ENCODE measurements at places on chromosomes 1 and 21.

- DNase-seq = no peak
Observed at GRCh38 chr1:11714831-11715575, 20.9 kb upstream of the AGTRAP start.

GRCh38 chr1:17119076-17119772 is at the start of gene PADI2:
Gene PADI2, minus strand, starts transcription at chr1:17119451. Its CDS starts 80 bp downstream, at chr1:17119371.
- no peak for DNase-seq

- DNase-seq = no peak
Observed at GRCh38 chr1:44433209-44433608, 28.2 kb downstream of the RNF220 start.

GRCh38 chr1:11731691-11732283 is 4.1 kb upstream of the AGTRAP start:
- DNase-seq = no peak

- DNase-seq = no peak
Observed at GRCh38 chr1:25989440-25990234, 8.2 kb downstream of the PAFAH2 start.

- DNase-seq = no peak
Observed at GRCh38 chr21:43637530-43638158, 21.6 kb downstream of the HSF2BP start.

DNA sequence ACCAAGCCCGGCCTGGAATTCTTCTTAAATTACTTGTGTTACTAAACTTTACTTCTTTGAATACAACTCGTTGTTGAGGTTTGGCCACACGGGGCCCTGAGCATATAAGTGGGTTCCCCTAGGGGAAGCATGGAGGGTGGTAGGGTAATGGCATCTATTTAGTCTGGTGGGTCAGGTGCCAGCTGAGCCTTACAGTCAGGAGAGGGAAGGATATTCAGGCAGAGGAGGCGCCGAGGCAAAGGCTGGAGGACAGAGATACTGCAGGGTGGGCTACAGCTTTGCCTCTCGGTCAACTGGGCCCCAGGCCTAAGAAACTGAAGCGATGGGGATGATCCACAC is 424 bp upstream of the NECAP2 start:
- DNase-seq = no peak

DNA sequence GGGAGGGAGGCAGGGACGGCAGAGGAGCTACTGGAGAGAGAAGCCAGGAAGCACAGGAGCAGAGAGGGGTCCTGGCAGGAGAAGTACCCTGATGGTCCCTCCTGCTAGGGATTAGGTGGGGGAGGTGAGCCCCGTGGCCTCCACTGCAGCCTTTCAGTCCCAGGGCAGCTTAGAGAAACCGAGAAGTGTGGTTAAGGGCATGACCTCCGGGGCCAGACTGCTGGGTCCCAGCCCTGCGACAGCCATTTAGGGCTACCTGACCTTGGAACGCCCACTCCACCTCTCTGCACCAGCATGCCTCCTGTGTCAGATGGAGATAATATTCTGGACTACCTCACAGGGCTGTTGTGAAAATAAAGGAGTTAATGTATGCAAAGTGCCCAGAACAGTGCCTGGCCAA is 47.4 kb downstream of the KCNN3 start:
- DNase-seq = no peak

DNA sequence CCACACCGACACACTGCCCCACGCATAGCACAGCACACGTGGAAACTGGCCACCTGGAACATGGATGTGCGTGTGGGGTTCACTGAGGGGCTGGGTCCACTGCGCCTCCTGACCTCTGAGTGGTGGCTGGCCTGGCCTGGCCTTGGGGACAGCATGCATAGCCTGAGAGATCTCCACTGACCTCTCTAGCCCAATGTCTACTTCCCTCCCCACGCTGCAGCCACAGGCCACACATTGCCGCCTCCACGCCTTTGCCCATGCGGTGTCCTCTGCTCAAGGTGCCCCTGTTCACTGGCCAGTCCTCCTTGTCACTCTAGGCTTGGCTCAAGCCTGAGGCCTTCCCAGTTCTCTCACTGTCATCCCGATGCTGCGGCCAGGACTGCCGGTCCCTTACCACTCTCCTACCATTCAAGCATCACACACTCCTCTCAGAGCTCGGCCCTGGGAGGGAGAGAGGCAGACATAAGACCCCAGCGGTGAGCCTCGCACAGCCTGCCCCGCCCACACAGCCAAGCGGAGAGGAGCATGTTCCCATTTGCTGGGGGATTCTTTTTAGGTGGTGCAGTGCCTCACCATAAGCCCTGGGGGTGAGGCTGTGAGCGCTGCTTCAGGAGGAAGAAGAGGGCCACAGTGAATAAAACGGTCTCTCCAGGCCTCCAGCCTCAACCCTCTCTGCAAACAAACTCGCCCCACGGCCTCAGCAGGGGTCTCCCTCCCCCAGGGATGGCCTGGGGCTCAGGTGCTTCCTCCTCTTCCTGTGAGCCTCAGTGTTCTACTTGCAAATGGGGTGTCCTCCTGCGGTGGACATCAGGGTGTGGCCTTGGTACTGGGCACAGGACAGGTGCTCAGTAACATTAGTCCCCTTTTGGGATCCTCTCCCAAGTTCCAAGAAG is 80.8 kb downstream of the DMRTB1 start:
- no peak for DNase-seq

- DNase-seq = no peak
Observed at GRCh38 chr1:65425006-65425405, 4.5 kb downstream of the LEPR start.

DNA sequence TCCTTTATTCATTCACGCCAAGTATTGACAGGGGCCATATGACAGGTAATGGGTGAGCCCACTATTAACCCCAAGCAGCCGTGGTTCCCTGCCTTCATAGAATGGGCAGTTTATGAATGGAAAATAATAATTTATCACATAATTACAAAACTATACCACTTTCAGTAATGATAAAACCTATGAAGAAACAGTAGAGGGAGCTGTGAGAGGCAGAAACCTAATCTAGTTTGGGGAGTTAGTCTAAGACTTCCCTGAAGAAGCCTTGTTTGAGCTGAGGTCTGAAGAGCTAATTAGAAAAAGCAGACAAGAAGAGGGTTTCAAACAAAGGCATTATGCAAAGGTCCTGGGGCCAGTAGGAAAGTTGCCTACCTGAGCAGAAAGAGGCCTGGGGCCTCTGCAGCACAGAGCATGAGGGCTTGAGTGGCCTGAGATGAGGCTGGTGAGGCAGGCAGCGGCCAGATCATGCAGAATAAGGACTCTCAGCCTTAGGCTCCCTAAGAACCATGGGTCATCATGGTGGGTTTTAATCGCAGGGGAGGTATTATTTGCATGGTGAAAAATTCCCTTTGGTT is 142.8 kb downstream of the ATG4C start:
- no peak for DNase-seq

- no peak for DNase-seq
Observed at GRCh38 chr1:119988306-119989062, 81.0 kb downstream of the NOTCH2 start.

DNA sequence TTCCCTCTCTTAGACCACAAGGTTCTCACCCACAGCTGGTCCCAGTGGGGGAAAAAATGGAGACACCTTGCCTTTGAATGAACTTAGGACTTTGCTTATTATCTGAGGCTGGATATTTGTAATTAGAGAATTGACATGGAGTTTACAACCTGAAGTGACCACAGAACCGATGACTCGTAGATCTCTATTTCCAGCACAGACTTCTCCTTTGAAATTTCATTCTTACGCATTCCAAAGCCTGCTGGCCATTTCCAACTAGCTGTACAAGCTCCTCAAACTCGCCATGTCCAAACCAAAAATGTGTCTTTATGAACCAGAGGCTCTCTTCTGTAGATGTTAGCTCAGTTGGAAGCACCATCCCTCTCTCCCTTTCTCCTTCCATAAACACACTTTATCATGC is 12.0 kb downstream of the RAB7B start:
- DNase-seq = no peak

GRCh38 chr1:17992800-17993199 is 114.8 kb upstream of the IGSF21 start:
- DNase-seq = no peak

DNA sequence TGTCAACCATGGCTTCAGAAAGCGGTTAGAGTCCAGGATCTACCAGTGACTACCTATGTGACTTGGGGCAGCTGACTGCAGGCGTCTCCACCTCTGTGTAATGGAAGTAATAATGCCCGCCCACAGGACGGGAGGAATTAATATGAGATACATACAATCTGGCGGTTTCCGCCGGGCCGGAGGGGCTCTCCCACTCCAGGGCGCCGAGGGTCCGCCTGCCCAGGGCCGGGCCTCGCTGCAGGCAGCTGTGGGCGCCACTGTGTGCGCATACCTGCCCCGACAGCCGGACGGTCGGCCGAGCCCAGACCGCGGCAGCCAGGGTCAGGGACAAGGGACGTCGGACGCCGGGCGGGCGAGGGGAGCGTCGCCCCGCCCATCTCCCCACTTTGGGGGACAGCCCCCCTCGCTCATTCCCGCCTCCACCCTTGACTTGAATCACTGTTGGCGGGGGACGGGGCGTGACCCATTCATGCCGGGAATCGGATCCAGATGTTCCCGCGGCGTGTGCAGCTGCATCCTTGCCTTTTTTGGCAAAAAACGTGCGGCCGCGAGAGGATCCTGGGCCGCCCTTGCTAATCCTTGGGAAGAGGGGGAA is 6.0 kb upstream of the SF3A3 start:
- no peak for DNase-seq

GRCh38 chr1:46020010-46020409 is 112.4 kb downstream of the PIK3R3 start:
- no peak for DNase-seq

DNA sequence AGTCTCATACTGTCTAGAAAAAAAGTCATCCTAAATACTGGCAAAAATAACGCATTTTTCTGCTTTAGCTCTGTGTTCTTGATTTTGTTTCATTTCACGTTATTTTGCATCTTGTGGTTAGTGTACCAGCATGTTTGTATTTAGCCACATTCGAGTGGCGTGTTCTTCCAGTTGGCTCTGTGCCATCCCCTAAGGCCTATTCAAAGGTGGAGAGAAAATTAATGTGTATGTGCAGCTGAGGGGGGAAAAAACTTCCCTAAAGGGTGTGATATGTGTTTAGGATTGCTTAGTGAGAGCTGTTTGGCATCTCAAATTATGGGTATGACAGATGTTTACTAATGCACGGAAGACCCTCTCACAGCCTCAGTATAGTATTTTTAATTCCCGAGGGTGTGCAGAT is 12.1 kb downstream of the DNAJC16 start:
- DNase-seq = no peak

DNA sequence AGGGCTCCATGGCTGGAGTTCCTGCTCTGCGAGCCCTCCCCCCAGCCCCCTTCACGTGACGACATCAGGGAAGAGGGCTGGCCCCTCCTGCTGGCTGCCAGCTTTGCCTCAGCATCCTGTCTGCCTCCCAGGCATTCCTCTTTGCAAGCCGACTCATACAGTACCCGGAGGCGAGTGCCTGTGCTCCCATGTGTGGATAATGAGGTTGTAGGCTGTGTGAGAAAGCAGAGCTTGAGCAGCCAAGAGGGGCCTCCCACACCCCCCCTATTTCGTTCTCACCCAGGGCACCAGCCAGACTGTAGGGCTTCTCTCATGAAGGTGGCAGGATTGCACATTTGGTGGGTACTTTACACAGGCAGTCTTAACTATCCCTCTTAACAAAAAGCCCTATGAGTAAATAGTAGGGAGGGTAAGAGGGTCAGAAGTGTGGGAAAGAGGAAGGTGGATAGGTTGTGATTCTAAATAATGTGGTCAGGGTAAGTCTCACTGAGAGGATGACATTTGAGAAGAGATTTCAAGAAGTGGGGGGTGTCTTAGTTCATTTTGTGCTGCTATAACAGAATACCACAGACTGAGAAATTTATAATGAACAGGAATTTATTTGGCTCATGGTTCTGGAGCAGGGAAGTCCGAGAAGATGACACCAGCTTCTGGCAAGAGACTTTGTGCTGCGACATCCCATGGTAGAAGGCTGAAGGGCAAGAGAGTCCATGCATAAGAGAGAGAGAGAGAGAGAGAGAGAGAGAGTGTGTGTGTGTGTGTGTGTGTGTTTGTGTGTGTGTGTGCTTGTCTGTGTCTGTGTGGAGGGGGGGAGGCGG is 113.5 kb downstream of the OMA1 start:
- no peak for DNase-seq

GRCh38 chr1:243979396-243979795 is 71.7 kb upstream of the ZBTB18 start:
- DNase-seq = no peak

- DNase-seq = no peak
Observed at GRCh38 chr1:186627019-186627418, 53.2 kb downstream of the PTGS2 start.

DNA sequence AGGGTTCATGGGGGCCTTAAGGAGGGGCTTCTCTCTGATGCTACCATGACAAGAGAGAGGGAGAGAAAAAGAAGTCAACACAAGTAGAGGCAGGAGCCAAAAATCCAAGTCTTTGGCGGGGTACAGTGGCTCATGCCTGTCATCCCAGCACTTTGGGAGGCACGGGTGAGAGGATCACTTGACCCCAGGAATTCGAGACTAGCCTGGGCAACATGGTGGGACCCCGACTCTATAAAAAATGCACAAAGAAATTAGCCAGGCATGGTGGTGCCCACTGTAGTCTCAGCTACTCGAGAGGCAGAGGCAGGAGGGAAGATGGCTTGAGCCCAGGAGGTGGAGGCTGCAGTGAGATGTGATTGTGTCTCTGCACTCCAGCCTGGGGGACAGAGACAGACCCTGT is 8.7 kb downstream of the PLA2G5 start:
- no peak for DNase-seq

GRCh38 chr1:109535481-109535880 is 4.2 kb upstream of the GPR61 start:
- no peak for DNase-seq

GRCh38 chr1:97668945-97669344 is 251.9 kb downstream of the DPYD start:
- DNase-seq = no peak

DNA sequence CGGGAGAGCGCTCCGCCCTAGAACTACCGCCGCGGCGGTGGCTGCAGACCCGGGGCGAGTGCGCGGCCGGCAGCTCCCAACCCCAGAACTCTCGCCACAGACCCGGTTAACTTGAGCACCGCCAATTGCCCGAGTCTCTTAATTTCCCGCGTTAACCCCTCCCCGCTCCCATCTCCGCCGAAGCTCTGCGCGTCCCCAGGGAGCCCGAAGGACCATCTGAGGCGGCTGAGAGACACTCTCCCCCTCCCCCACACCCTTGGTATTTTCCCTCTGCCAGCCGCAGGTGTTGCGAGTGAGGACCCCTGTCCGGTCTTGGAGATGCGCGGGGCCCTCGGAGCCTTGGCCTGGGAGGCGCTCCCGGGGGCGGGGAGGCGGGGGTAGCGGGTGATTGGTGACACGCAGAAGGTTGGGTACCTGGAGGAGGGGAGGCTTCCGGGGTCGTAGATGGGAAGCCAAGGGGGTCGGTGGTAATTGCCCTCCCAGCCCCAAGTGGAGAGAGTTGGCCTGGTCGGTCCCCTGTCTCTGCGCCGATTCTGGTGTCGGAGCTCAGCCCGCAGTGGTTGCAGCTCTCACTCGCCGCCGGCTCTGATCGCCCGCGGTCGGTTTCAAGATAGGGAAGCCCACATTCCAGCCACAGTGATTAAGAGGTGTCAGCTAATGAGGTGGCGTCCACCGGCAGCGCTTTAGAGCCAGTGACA is 858 bp upstream of the SUSD4 start:
- no peak for DNase-seq

Measured in RWPE2 (cell line).